Hematopoietic multipotent progenitor cell treated with erythropoietin and hydrocortisone succinate and interleukin-3 and kit ligand, for 15 days (in vitro differentiated cells): ENCODE measurements at places on chromosomes 3 and 15.
A peak's percentile ranks its signal among the peaks of the same experiment; 100 is the strongest.

DNA sequence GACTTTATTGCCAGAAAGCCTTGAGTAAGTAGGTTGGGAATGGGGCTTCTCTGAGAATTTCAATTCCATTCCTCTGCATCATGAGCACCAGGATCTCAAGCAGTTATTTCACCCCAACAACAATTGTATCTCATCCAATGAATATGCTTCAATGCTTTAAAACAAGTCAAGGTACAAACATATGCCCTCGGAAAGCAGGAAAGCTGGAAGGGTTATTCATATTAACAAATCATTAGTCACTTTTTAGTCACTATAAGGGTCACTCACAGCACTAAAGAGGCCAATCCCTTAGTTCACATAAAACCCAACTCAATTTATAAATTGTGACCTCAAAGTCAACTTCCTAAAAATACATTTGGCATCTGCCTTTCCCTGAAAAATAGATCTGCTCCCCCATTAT, 16.2 kb downstream of the MB21D2 start:
- no peak for DNase-seq

- DNase-seq, result no peak
These were observed 54.7 kb upstream of the SLCO2A1 start for GRCh38 chr3:134084242-134084950.

DNA sequence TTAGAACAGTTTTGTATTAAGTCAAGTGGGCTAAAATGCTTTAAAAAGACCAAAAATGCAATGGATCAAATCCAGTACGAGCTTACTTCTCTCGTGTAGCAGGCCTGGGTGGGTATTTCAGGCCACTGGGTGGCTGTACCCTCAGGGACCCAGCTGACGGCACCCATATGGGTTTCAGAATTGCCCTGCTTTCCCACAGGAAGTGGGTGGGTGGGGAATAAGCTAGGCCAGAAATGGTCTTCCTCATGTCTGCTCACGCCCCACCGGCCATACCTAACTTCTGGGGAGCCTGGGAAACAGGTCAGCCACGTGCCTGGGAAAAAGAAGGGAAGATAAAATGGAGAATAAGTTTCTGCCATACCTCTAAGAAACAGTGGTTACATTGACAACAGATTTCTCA, 20.3 kb downstream of the GPR160 start:
- DNase-seq, result no peak

GRCh38 chr3:33004961-33005360, 53.5 kb downstream of the CCR4 start:
- no peak for DNase-seq

- DNase-seq, result no peak
These were observed 6.9 kb upstream of the FOXB1 start for GRCh38 chr15:59997070-59997701.

GRCh38 chr3:98215051-98215450, 48.6 kb downstream of the OR5H15 start:
- DNase-seq, result no peak

DNA sequence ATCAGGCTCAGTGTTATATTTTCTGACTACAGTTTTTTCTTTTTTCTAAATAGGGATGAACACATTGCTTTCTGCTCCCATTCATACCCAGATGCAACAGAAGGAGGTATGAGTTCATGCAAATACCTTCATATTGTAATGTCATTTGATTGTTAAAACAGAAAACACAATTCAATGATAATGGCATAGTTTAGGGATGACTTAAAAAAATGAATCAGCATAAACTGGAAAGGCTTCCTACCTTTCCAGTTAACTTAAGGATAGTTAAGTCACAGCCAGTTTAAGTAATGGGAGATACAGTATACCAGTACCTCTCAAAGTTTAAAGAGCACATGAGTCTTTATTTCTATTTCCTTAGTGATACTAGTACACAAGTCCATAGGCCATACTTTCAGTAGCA, 24.9 kb downstream of the KNL1 start:
- DNase-seq, result no peak

GRCh38 chr15:36999778-37000177, 100.6 kb downstream of the MEIS2 start:
- no peak for DNase-seq

DNA sequence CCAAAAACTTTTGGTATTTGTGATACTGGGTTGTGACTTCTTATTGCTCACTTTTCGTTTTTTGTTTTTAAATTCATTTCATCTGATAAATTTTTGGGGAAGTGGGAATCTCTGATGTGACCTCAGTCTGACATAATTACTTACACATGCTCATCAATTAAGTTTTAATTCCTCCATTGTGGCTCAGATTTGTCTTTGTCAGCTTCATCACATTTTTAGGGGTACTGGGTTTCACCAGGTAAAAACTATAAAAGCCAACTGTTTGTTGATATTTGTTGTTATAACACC, 425.3 kb upstream of the TGFBR2 start:
- DNase-seq, result no peak

- peak; percentile 13 for DNase-seq
These were observed 152.2 kb downstream of the ALCAM start for GRCh38 chr3:105518806-105519418.

GRCh38 chr3:52428151-52429005, 16.5 kb downstream of the SEMA3G start:
- DNase-seq, result peak; percentile 59

GRCh38 chr3:70981231-70981880, 602.2 kb downstream of the FOXP1 start:
- DNase-seq, result no peak

- no peak for DNase-seq
These were observed 698.7 kb downstream of the FHIT start for GRCh38 chr3:60552581-60552980.

GRCh38 chr3:177893331-177893730, 642.9 kb upstream of the KCNMB2 start:
- DNase-seq, result no peak

GRCh38 chr15:59694779-59695178, 5.7 kb upstream of the BNIP2 start:
- DNase-seq, result no peak

- DNase-seq, result no peak
These were observed 349.2 kb upstream of the CCDC54 start for GRCh38 chr3:107028086-107028485.

DNA sequence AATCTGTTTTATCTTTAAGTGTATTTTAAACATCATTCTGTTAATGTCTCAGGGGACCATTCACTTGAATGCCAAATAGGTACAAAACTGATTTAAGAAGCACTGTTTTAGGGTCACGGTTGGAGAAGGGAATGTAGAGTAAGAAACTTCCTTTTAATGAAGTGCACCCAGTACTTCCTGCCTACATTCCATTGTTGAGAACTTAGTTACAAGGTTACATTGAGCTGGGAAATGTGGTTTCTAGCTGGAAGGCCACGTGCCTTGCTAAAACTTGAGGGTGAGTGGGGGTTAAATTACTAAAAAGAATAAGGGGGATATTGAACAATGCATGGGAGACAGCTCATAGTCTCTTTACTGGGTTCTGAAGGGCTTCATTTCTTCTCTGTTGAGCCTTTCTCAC, 78.3 kb upstream of the TBC1D5 start:
- DNase-seq, result no peak

DNA sequence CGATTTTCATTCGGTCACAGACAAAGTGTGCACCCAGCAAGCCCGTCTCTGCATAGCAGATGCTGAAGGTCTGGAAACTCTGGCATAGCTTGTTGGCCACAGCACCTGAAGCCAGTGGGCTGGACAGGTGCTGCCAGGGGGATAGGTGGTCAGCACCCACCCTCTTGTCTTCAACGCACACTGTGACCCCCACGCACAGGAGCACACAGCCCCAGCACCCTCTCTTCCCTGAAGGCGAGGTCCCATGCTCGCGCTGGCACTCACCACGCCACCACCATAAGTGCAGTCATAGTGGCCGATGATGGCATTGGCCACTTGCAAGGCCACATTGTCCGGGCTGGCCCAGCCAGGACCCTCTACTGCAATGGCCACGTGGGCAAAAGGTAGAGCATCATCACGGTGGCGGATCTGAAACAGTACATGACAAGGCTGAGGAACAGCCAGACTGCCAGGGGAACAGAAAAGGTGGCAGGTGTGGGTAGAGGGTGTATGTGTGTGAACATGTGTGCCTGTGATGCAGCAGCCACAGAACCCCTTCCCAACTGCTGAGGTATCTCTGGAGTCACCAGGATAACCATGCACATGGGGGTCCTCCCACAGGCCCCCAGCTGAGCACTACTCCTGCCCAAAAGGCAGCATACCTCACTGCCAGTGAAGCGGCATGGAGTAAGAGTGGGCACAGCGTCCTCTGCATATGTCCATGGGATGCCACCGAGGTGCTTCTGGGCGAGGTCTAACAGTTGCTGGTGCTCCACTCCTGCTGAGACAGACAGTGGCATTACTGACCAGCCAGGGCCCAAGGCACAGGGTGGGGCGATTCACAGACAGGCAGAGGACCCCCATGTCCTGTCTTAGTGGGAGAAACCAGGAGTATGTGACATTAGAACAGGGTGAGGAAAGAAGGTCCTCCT, 5.8 kb upstream of the COL7A1 start:
- DNase-seq, result no peak
